HT-29 (cell line): ENCODE measurements at places on chromosomes 5 and 9. TPM values are rescaled to one million over a fixed set of nuclear protein-coding genes. Genes with fewer than 3 reads are reported as not detected.
A peak's percentile ranks its signal among the peaks of the same experiment; 100 is the strongest.

DNA sequence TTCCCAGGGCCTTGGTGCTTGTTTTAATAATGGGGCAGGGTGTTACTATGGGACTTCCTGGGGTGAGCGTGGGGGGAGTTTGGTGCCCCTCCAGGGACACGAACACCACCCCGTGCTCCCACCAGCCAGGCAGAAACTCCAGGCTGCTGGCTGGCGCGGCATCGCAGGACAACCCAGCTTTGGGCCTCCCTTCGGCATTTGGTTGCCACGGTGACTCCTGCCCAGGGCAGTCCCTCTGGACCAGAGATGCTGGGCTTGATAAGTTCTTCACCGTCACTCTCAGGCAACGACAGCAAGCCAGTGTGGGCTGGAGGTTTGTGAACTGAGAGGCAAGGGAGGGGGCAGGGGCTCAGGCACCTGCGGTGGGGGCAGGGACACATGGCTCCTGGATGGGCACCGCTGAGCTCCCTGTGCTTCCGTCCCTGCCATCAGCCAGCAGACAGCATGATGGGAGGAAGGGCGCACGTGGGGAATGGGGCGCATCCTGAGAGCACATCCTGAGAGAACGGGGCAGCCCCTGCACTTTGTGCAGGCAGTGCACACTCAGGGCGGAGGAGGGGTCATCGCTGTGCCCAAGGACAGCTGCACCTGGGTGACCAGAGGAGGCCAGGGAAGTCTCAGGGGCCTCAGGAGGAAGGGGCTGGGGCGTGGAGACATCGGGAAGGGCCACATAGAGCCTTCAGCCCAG lies 116.4 kb downstream of the RXRA start:
- DNase-seq: peak; percentile 40

- DNase-seq: no peak
These were observed 7.3 kb downstream of the DNAJB5 start for GRCh38 chr9:34996905-34997279.

- DNase-seq: no peak
These were observed 79.8 kb upstream of the CAST start for GRCh38 chr5:96582343-96582742.

The HSD17B3 gene
- not detected in 2 replicates for total RNA-seq

The TAS2R1 gene
- total RNA-seq: not detected in 2 replicates

DNA sequence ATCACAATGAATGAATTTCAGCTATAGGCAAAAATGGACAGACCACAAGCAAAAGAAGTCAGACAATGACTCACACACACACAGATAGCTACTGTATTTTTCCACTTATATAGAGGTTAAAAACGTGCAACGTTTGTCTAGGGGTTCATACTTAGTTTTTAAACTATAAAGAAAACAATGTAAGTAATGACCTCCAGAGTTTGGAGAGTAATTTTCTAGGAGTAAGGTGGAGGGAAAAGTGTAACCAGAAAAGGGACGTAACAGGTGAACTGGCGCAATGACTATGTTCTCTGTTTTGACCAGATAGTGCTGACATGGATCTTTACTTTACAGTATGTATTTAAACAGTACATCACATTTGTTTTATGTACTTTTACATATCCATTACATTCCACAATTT lies 51.1 kb downstream of the FNIP1 start:
- no peak for DNase-seq

- no peak for DNase-seq
These were observed 4.7 kb downstream of the SPTAN1 start for GRCh38 chr9:128556926-128557634.

The C9orf50 gene
- total RNA-seq: not detected in 2 replicates

GRCh38 chr5:134142806-134143205 lies 28.3 kb downstream of the TCF7 start:
- DNase-seq: no peak

DNA sequence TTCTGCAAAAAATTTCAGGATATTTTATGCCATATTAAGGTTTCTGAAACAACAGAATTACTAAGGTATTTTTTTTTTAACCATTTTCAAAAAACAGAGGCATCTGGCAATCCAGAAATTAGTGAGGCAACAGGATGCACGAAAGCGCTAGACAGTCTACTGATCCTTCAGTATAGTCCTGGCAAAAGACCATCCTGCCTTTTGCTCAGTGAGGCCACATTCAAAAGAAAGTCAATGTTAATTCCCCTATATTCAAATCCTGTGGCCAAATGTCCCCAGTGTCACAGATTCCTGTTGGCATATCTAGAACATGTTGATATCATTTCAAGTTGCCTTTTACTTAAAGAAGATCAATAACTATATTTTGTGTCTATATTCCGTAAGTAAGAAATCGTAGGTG lies 13.1 kb upstream of the NFIB start:
- no peak for DNase-seq

The GFPT2 gene
- 0.10 TPM in 1 of 2 replicates, not detected in the other for total RNA-seq

- DNase-seq: no peak
These were observed 233.7 kb upstream of the ADRA1B start for GRCh38 chr5:159682623-159683022.

- no peak for DNase-seq
These were observed 818.0 kb upstream of the ZNF608 start for GRCh38 chr5:125564317-125564975.

DNA sequence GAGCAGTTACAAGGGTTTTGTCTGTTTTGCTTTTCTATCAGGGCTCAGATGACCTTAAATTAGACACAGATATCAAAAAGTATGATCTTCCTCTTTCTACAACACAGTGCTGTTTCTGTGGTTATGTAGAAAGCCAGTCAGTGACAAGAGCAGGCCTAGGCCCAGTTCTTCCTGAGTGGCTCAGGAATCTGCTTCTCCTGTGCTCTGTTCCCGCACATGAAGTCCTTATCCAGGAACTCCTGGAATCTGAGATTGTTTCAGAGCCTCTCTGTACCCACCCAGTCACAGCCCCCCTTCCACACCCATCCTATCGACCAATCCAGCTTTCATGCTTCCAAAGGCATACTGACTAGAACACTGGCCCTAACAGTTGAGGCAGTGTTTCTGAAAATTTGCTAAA lies 40.4 kb upstream of the SMU1 start:
- no peak for DNase-seq

GRCh38 chr9:124812441-124812876 lies 35.5 kb downstream of the OLFML2A start:
- DNase-seq: no peak

The NIM1K gene
- not detected in 2 replicates for total RNA-seq

The XPA gene
- 5.7 and 7.1 TPM in 2 replicates for total RNA-seq

GRCh38 chr9:77949751-77950436 lies 81.7 kb downstream of the GNAQ start:
- no peak for DNase-seq

DNA sequence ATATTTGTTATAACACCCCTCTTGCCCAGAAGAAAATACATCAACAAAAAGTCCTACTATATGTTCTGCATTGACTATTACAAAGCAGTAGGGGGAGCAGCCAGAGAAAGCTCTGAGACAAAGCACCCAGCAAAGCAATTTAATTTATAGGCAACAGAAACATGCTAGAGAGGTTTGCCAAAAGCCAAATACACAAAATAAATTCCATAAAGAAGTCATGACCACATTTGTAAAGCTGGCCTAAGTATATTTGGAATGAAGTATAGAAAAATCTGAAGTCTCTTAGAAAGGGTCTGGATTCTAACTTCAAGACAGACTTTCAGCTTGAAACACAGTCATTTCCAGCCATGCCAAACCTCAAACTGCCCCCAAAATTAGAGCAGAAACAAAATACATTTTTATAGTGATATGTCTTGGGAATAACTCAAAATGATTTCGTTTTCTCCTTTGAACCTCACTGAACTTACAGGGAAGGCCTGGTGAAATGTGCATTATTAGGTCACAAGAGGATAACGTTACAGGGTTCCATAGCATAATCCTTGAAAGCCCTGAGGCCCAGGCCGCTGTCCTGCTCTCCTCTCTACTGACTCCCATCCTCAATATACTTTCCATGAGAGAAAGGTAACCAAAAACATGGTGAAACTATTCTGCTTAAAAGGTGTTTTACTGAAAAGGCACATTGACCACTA lies 451.8 kb downstream of the RAB3C start:
- peak; percentile 39 for DNase-seq

The C9 gene
- total RNA-seq: not detected in 2 replicates

The EFNA5 gene
- 4.9 and 5.9 TPM in 2 replicates for total RNA-seq

The TAF1L gene
- total RNA-seq: under 0.01 TPM in 1 of 2 replicates, not detected in the other

DNA sequence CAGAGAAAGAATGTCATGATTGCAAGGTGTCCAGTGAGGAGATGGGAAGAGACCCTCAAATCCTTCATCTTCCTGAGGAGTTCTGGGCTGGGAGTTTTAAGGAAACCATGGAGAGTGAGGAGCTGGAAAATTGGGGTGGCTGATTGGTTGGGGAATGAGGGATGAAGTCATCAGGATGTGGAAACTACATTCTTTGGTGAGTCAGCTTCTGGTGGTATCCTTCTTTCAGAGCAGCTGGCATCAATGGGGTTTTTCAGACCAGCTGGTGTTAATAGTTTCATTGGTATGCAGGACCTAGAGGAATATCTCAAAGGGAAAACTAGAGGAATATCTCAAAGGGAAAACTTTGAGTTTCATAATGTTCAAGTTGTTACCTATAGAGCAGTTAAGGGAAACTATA lies 45.2 kb downstream of the RNF180 start:
- no peak for DNase-seq

DNA sequence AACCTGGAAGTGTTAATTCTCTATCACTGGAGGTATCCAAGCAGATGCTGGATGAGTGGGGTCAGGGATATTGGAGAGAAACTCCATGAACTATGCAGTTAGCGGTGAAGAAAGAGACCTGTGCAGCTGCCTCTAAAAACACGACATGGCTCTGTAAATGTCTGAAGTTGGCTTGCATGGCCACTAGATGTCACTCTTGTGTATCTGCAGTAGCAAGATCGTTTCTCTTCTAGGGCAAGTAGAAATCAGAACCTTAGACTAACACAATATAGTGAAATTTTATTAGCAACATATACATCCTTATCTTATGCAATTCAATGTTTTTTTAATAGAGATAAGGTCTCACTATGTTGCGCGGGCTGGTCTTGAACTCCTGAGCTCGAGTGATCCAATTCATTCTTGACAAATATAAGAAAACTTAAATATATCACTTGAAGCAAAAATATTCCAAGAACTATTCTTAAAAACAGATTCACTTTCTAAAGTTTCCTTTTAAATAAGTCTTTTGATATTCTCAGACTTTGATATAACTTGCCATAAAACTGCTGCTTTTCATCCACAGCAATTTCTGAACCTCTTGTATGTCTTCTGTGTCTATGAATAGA lies 2.9 kb downstream of the OR2S2 start:
- peak; percentile 73 for DNase-seq

DNA sequence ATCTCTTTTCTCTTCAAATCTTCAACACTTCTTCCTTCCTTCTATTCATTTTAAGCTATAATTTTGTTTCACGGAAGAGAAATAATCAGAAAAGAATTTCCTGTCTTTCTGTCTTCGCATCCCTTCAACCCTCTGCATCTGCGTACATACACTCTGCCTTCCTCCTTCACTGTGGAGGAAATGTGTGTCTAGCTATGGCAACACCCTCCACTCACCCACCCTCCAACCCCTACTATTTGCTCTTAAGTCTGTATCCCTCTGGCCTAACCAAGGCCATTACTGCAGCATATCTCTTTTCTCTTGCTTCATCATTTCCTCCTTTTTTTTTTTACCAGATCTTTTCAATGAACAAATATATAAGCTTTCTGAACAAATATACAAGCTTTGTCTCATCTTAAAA lies 105.7 kb upstream of the NUDT12 start:
- DNase-seq: no peak

DNA sequence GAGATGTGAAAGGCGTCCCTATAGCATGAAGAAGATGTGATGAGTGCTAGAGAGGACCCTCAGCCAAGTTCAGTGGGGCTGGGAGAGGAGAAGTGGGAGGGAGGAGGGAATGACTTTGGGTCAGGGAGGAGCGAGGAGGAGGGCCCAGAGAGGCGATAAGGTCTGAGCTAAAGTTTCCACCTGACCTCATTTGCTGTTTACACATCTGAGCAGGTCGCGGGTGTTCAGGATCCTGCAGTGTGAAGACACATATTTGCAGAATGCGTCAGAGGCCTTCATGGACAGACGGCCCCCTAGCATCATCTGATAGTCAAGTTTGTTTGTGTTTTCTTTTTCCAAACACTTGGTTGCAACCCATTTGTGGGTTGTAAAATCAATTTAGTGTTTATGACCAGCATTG lies 18.9 kb upstream of the IGFBPL1 start:
- DNase-seq: peak; percentile 27

The PTPDC1 gene
- total RNA-seq: 6.0 and 8.2 TPM in 2 replicates

The SLC25A2 gene
- 0.33 TPM in 1 of 2 replicates, not detected in the other for total RNA-seq

DNA sequence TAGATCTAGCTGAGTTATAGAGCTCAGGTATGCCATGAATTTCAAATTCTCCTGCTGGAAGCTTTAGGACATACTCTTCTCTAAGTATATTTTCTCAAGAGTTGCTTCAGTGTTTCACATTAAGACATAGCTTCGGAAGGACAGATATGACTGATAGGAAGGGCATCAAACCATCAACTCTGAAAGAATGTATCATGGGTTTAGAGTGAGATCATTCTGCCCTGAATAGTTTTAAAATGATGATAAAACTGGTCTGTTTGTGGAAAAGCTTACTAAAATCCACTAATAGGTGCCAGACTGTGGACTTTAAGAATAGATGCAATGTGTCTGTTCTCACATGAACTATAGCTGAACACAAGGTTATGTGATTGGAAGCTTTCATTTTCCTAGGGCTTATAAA lies 8.4 kb downstream of the SPEF2 start:
- no peak for DNase-seq

- no peak for DNase-seq
These were observed 12.0 kb upstream of the QSOX2 start for GRCh38 chr9:136257381-136258298.

GRCh38 chr9:77773381-77773780 lies 125.3 kb upstream of the GNA14 start:
- DNase-seq: no peak

The F12 gene
- total RNA-seq: 52.9 TPM in 2 replicates
